Activated CD8-positive, alpha-beta memory T cell treated with anti-CD3 and anti-CD28 coated beads for 1 hour (primary cell): ENCODE measurements at places on chromosomes 12 and 14.
A peak's percentile ranks its signal among the peaks of the same experiment; 100 is the strongest.

DNA sequence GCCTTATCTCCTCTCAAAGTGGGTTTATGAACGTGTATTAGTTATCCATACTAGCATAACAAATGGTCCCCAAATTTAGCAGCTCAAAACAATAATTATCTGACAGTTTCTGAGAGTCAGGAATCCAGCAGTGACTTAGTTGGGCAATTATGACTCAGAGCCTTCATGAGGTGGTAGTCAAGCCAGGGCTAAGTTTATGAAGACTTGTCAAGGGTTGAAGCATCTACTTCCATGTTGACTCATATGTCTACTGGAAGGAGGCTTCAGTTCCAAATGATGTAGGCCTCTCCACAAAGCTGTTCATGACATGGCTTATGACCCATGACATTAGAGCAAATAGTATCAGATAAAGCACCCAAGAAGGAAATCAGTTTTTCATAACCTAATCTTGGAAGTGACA, 73.2 kb downstream of the IPO8 start:
- no peak for DNase-seq

GRCh38 chr14:65432361-65432948, 19.9 kb downstream of the FUT8 start:
- DNase-seq, result no peak

DNA sequence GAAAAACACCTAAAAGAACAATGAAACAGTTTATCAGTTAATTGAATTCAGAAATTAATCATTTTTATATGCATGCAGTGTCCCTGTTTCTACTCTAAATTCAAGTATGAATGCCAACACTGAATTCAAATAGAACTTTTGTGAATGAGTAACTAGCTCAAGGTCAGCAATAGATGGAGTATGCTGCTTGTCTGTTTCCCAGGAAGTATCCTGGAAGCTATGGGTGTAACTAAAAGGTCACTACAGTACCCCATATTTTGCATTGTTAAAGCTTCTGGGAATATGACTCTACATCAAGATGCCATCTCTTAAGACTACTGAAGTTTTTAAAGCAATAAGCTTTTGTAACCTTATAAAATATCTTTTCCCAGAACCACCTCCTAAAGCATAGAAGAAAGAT, 681.4 kb upstream of the FBXO33 start:
- no peak for DNase-seq

- DNase-seq, result no peak
Observed at GRCh38 chr12:111406474-111407376, 1.0 kb downstream of the SH2B3 start.

GRCh38 chr14:94378527-94379290, 9.7 kb downstream of the SERPINA1 start:
- DNase-seq, result no peak

- no peak for DNase-seq
Observed at GRCh38 chr12:31106101-31106803, 32.6 kb downstream of the DDX11 start.

- DNase-seq, result no peak
Observed at GRCh38 chr12:56884421-56884820, 49.8 kb downstream of the SDR9C7 start.

DNA sequence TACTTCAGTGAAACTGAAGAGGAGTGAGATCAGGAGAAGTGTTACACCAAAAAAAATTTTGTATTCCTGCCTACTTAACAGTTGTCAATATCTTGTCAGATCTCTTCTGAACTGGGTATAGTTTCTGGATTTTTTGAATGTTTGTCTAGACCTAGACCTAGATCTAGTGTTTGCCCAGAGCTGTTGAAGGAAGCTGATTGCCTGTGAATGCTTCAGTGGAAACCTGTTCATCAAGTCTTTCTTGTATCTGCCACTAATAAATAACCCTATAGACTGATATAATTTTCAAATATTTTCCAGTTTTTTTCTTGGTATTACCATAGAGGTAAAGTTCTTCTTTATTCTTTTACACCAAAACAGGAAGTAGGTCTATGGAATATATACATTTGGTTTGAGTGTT, 781.5 kb upstream of the FBXO33 start:
- no peak for DNase-seq

GRCh38 chr12:124771462-124772288, 92.0 kb downstream of the SCARB1 start:
- peak; percentile 74 for DNase-seq

DNA sequence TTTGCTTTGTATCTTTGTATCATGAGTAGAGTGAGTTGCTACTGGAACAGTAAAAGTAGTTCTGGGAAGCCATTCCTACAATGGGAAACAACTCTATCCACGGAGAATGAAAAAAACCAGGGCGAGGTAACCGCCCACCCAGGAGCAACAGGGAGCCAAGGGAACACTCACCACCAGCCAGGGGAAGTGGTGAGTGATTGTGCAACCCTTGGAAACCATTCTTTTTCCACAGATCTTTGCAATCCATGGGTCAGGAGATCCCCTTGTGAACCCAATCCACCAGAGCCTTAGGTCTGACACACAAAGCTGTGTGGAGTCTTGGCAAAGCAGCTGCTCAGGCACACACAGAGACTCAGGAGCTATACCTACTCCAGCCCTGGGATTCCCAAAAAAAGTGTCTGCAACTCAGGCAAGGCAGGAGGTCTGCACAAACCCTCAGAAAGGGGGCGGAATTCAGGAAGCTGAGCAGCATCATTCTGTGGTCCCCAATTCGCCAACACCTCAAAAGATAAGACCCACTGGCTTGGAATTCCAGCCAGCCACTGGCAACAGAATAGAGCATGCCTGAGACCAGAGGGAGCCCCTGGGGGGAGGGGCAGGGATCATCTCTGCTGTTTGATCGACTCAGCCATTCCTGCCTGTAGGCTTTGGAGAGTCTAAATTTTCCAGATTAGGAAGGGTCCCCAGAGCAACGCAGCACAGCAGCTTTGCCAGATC, 52.1 kb upstream of the PPFIA2 start:
- DNase-seq, result no peak

GRCh38 chr12:125463386-125463785, 398.2 kb downstream of the AACS start:
- no peak for DNase-seq

GRCh38 chr14:85867450-85867849, 337.5 kb downstream of the FLRT2 start:
- DNase-seq, result no peak

- no peak for DNase-seq
Observed at GRCh38 chr12:126069549-126070165, 1004.4 kb downstream of the AACS start.

DNA sequence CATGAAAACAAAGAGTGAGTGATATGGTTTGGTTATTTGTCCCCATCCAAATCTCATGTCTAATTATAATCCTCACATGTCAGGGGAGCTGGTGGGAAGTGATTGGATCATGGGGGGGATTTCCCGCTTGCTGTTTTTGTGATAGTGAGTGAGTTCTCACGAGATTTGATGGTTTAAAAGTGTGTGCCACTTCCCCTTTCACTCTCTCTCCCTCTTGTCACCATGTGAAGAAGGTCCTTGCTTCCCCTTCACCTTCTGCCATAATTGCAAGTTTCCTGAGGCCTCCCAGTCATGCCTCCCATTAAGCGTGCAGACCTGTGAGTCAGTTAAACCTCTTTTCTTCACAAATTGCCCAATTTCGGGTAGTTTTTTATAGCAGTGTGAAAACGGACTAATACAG, 2.1 kb upstream of the ATXN7L3B start:
- DNase-seq, result no peak

DNA sequence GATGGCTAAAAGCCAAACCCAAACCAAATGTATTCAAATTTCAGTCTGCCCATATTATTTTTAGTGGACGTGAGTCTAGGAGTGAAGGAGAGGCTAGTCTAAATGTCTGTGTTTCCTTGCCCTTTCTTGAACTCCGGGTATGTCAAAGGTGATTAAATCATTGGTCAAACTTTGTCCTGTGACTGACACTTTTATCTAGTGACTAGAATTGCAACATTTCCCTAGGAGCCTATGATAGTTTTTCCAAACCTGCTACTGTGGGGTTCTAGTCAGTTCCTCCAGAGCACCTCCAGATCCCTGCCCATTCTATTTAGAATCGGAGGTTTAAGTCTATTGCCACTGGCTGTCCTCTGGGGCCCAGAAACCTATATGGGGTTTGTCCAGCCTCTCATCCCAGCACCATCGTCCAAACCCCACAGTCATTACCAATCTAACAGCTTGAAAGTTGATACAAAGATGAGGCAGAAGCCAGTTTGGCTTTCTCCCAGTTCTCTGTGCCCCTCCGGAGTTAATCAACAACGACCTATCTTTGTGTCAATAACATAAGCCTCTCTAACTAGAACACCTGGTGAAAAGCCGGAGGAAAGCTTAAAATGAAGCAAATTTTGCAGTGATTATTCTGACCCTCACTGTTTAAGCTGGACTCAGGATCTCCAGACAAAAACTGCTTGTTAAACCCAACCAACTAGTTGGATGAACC, 306.7 kb downstream of the ZFP36L1 start:
- DNase-seq, result no peak

DNA sequence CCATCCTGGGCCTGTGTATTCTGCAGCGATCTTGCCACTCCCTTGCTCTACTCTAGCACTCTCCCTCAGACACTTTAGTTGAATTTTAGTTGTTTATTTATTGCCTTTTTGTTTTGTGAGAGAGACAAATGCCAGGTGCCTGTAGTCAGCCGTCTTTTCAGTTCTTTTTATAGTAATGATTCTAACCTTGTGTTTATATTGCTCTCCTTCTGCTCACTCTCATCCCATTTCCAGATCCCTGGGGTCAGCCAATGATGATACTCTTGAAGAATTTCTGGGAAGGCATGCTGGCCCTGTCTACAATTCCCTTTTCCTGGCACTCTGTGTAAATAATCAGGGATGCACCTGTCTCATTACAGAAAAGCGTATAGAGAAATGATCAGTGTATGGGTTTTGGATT, 334.1 kb upstream of the MIS18BP1 start:
- DNase-seq, result no peak

DNA sequence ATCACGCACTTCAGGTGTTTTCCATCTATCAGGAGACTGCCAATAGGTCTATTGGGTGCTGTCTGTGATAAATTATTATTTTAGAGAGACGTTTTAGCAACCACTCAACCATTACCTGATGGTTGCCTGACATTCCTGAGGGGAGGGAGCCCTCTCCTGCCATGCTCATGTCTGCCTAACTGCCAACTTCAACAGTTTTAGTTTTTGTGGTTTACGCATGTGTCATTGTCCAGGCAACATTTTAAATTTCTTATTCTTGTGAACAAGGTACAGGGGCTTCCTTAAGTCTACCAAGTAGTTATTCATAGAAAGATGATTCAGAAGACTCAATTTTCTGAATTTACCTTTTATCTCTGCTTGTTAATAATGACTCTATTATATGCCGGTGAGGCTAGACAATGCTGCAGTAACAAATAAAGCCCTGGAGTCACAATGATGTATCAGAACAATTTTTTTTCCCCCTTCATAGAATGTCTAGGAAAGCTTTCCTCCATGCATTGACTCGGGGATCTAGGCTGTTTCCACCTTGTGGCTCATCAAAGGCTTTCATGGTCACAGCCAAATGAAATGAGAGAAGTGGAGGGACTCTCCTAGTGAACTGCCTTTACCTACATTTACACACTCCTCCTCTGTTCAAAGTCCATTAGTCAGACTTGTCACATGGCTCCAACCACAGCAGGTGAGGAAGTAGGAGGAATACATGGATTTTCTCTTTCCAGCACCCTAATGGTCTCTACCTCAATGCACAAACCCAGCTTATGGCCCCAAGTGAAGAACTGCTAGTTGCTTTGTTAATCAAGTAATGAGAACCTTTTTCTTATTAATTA, 225.8 kb downstream of the CRADD start:
- DNase-seq, result no peak

DNA sequence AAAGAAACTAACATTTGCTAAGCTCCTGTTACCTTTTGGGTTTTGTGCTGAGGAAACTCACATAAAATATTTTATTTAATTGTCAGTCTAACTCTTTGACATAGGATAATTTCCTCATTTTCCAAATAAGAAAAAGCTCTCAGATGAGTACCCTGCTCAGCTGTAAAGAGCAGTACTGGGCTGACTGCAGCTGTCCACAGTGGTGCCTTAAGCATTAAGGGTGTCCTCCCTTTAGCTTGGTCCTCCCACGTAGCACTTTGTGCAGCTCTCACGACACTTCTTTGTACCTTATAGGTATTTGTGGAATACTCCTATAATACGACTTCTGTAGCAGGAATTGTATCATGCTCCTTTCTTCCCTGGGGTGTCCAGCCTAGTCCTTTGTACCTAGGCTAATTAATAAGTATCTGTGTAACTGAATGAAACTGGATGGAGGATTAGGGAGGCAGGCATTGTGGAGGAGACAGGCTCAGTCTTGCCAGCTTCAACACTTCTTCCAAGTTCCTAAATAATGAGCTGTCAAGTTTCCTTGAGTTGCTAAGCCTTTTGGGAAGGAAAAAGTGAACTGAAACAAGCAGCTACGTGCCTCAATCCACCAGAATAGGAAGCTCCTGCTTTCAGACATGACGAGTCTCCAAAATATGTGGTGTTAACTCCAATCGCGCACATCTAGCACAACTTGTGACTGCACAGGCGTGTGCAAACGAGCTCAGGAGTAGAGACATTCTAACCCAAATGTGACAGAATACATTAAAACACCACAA, 123.0 kb downstream of the SLC38A4 start:
- DNase-seq, result no peak

DNA sequence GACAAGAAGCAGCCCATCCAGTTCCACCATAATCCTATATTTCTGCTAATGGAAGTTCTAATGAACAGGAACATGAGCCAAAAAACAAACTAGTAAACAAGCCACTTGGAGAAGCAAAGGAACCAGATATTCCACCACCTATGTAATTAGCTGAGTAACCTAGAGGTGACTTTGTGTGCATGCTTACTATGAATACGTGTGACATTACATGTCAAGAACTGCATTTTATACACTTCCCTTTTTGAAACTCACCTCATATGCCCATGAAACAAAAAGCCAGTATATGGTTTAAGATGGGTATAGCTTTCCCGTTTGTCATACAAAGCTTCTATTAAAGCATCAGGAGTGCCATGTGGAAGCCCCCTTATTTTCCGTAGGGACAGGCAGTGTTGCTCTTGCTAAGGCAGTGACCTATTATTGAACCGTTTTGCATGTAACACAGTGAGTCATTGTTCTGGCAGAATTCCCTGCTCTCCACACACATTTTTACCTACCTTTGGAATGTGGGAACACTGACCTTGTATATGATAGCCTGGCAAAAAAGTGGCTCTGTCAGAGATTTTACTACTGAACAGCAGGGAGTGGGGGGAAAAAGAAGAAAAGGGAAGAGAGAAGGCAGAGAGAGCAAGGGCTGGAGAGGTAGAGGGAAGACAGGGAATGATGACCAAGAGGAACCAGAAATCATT, 34.8 kb upstream of the FRMD6 start:
- no peak for DNase-seq

- no peak for DNase-seq
Observed at GRCh38 chr12:26870491-26871419, 37.8 kb upstream of the ITPR2 start.

DNA sequence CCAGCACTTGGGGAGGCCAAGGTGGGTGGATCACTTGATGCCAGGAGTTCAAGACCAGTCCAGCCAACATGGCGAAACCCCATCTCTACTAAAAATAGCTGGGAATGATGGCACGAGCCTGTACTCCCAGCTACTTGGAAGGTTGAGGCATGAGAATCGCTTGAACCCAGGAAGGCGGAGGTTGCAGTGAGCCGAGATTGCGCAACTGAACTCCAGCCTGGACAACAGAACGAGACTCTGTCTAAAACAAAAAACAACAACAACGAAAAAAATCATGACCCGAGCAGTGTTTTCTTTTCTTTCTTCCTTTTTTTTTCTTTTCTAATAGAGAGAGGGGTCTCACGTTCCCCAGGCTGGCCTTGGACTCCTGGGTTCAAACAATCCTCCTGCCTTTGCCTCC, 3.5 kb upstream of the CSRNP2 start:
- no peak for DNase-seq

- DNase-seq, result no peak
Observed at GRCh38 chr14:50363714-50364111, 33.0 kb downstream of the CDKL1 start.

- no peak for DNase-seq
Observed at GRCh38 chr14:101467181-101467926, 93.9 kb upstream of the DIO3 start.
